NCI-H1417 (cell line): ENCODE measurements at places on chromosomes 1 and 21.

- peak; percentile 44 for DNase-seq
Observed at GRCh38 chr1:19425646-19426239, 59.6 kb downstream of the CAPZB start.

DNA sequence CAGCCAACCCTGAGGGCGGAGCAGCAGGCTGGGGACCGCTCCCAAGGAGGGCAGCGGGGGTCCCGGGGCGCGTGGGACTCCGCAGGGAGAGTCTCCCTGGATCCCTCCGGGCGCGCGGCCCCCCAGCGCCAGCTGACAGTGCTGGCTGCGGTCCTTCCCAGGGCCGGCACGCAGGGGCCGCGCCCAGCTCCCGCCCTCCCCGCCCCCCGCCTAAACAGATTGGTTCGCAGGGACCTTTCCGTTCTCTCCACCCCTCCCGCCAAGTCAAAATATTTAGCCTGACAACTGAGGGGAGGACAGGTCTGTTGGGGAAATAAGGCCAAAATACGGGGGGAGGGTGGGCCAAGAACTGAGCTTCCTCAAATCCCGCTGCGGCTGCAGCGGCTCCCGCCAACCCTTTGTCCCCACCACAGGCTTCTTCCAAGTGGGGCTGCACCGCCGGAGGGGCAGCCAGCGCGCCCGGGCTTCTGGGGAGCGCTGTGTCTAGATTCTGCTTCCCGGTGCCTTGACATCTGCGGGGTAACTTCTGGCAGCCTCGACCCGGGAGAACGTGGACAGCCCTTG lies at the start of gene INSRR:
Gene INSRR (minus strand): TSS at position 159 of the 564 bp plus-strand sequence. CDS start 496 bp downstream, outside the sequence.
- no peak for DNase-seq

GRCh38 chr1:72498371-72498770 lies 216.0 kb upstream of the NEGR1 start:
- no peak for DNase-seq

GRCh38 chr1:28259934-28260802 lies 850 bp downstream of the SESN2 start:
- peak; percentile 76 for DNase-seq
